Cardiac muscle cell (in vitro differentiated cells and primary cell): ENCODE measurements at places on chromosomes 3 and 15. TPM values are rescaled to one million over a fixed set of nuclear protein-coding genes. Genes with fewer than 3 reads are reported as not detected.

The BDH1 gene
- total RNA-seq = 13.4 and 21.4 TPM in 2 replicates

- DNase-seq = peak; percentile 82
- no peak overlapping the region for H3K4me3 ChIP-seq
- no peak overlapping the region for H3K27ac ChIP-seq
Observed at GRCh38 chr3:126134219-126134975, 46.0 kb downstream of the ALDH1L1 start.

- no peak for DNase-seq
- peaks cover 7% of the 10 kb centered on the region for H3K4me1 ChIP-seq
- H3K27ac ChIP-seq = no peak overlapping the region
- H3K27me3 ChIP-seq = no peaks in the 10 kb centered on the region
- H3K4me3 ChIP-seq = no peak overlapping the region
Observed at GRCh38 chr3:187210091-187210490, 12.8 kb downstream of the RTP1 start.

The STRIT1 gene
- total RNA-seq = not detected in 2 replicates

DNA sequence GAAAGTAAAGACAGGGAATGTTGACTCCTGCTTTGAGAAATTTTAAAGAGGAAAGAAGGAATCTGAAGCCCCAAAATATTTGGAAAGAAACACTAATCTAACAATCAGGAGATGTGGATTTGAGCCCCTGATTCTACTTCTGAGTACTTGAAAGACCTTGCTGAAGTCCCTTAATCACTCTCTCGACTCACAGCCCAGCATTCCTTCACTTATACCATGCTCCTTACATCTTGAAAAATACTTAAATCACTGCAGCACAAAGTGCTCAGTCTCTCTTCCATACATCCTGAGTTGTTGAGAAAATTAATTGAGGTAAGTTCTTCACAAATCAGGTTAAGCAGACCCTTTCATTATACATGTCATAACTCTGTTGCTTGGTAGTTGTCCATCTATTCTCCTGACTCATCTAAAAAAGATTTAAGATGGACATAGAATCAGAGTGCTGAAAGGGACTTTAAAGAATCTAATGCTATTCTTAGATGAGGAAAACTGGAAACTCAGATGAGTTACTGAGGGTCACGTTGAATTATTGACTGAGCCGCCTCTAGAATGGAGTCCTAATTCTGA lies 72.8 kb upstream of the THSD4 start:
- H3K36me3 ChIP-seq = no peaks in the 10 kb centered on the region
- no peak overlapping the region for H3K4me3 ChIP-seq
- no peaks in the 10 kb centered on the region for H3K27me3 ChIP-seq

The INSYN1 gene
- total RNA-seq = 9.6 and 15.8 TPM in 2 replicates

GRCh38 chr3:81443958-81444357 lies 317.5 kb downstream of the GBE1 start:
- DNase-seq = no peak
- no peak overlapping the region for H3K27ac ChIP-seq
- no peak overlapping the region for H3K4me3 ChIP-seq
- H3K36me3 ChIP-seq = no peaks in the 10 kb centered on the region

The GOLGA6L7 gene
- not detected in 2 replicates for total RNA-seq

- no peak overlapping the region for H3K4me3 ChIP-seq
- peaks cover 5% of the 10 kb centered on the region for H3K4me1 ChIP-seq
- no peaks in the 10 kb centered on the region for H3K36me3 ChIP-seq
Observed at GRCh38 chr15:65801229-65801805, 9.2 kb upstream of the DENND4A start.

DNA sequence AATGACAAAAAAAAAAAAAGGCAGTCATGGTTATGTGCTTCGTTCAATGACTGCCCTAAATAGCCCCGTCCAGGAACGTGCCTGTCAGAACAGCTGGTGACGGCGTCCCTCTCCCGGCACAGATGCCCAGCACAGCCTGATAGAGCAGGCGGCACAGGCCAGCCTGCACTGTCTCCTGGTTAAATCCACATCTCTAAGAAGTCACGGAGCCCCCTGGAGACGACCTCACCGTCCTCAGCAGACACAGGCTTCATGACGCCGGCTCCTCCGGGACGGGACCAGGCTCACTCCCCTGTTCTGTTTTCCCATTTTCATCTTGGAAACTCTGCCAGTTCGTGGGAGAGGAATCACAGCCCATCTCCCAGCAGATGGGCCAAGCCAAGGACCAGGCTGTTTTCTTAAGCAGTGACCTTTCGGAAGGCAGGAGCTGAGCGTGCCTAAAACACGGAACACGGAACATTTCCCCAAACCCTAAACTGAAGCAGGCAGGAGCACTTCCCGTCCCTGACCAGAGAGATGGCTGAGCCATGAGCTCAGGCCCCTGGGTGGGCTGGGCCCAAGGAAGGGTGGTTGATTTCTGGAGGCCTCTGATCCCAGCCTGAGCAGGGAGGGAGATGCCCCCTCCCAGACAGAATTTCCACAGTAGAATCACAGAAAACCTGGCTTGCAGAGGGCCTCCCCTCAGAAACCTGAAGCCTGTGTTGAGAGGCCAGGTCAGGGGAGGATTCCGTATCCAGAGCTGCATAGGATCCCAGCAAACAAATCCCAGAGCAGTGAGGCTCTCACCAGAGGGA lies 35.9 kb downstream of the ADCY5 start:
- no peaks in the 10 kb centered on the region for H3K36me3 ChIP-seq
- H3K27ac ChIP-seq = peak overlapping the region; percentile 31
- no peaks in the 10 kb centered on the region for H3K27me3 ChIP-seq
- peak; percentile 6 for DNase-seq
- H3K4me3 ChIP-seq = no peak overlapping the region

The FOXL2 gene
- total RNA-seq = 0.25 TPM in 1 of 2 replicates, not detected in the other

DNA sequence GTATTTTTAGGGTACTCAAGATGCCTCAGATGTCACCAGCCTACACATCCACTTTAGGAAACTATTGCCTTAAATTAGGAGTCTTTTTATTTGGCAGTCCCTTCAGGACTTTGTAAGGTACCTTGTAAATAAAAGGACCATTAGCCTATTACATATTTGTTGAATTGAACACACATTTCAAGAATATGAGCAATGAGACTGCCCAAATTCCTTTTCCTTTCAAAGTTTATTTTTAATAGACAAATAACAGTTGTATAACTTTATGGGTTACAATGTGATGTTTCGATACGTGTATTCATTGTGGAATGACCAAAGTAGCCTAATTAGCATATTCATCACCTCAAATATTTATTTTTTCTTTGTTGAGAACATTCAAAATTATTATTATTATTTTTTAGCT lies 176.7 kb upstream of the PDZRN3 start:
- no peak overlapping the region for H3K27ac ChIP-seq
- no peaks in the 10 kb centered on the region for H3K36me3 ChIP-seq
- H3K4me1 ChIP-seq = peaks cover 5% of the 10 kb centered on the region
- no peak overlapping the region for H3K4me3 ChIP-seq
- no peaks in the 10 kb centered on the region for H3K27me3 ChIP-seq

DNA sequence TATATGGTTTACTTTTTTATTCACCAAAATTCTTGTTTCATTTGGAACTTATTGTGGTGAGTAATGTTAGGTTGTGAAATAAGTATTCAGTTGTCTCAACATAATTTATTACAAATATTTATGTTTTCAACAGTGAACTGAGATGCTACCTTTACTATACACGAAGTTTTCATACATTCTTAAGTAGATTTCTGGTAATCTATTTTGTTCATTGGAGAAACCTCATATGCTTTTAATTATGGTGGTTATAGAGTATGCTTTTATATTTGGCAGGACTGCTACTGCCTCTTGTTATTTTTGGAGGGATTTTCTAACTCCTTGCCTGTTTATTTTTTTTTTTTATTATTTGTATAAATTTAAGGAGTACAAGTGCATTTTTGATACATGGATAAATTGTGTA lies 253.1 kb downstream of the NLGN1 start:
- no peak overlapping the region for H3K27ac ChIP-seq
- H3K27me3 ChIP-seq = no peaks in the 10 kb centered on the region
- H3K4me3 ChIP-seq = no peak overlapping the region
- no peak for DNase-seq

DNA sequence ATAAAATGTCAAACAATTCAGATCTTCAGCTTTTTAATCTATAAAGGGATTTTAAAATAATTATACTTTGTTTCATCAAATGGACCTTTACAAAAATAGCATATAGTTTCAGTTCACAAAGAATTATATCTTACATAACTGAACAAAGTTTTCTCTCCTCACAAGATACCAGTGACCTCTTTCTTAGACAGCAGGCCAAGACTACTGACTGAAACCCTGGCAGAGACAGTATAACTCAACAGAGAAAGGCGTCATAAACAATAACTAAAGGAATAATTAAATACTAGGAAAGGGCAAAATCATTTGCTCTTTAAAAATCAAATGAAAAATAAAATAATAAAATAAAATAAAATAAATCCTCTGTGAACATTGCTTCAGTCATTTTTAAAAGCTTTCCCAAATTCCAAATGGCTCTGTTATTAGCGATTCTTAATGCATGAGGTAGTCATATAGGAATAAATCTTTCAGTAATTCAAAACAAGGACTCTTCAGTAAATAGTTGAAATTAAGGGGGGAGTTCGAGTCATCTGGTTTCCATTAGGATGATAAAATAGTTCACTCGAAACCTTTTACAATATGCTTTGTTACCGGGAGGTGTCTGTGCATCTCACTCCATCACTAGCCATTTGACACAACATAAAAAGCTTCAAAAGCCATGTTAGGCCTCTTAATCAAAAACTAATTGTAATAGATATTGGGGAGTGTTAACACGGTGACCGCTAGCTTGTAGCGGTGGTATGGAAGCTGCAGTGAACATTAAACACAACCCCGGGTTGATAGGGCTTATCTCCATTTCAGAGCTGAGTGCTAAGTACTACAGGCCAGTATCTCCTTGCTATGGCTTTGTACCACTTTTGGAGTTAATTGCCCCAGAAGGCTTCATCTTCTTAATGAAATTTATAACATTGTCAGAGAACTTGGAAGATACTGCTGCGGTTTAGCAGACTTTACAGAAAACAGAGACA lies 142.9 kb upstream of the NR2F2 start:
- no peak overlapping the region for H3K4me3 ChIP-seq
- no peaks in the 10 kb centered on the region for H3K4me1 ChIP-seq
- no peak overlapping the region for H3K27ac ChIP-seq

DNA sequence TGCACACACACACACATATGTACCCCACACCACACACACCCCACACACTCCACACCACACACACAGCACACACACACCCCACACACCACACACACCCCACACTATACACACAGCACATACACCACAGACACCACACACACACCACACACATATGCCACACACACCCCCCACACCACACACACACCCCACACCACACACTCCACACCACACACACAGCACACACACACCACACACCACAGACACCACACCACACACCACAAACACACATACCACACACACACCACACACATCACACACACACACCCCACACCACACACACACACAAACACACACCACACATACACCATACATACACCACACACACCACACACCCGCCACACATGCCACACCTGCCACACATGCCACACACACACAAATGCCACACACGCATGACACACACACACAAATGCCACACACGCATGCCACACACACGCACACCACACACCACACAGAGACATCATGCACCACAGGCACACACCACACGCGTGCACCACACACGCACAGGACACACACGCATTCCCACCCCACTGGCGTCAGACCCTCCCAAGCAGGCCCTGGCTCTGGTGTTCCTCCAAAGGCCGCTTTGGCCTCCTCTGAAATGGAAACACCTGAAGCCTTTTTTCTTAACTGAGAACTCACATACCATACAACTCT lies 15.7 kb downstream of the CHST13 start:
- no peaks in the 10 kb centered on the region for H3K36me3 ChIP-seq
- no peak for DNase-seq
- no peak overlapping the region for H3K27ac ChIP-seq
- H3K4me3 ChIP-seq = no peak overlapping the region
- no peaks in the 10 kb centered on the region for H3K4me1 ChIP-seq

DNA sequence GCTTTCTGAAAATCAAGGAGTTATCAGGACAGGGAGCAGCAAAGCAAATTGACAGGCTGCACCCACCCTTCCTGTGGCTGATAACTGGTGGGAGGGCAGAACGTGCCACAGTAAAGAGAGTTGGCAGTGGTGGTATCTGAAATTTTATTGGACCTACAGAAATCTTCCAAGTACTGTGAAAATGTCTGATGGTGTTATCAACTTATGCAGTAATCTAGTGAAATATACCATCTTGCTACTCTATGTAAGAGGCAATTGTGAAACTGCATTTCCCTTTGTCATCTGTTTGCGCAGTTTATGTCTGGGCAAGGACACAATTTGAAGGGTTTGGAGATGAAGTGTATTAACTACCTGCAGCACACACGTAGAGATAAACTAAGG lies 1.5 kb downstream of the PLCL2 start:
- H3K27me3 ChIP-seq = no peaks in the 10 kb centered on the region
- H3K27ac ChIP-seq = peak overlapping the region; percentile 80
- H3K4me3 ChIP-seq = peak overlapping the region; percentile 54

GRCh38 chr15:67327312-67327711 lies 72.7 kb downstream of the IQCH start:
- H3K36me3 ChIP-seq = no peaks in the 10 kb centered on the region
- H3K27me3 ChIP-seq = no peaks in the 10 kb centered on the region
- DNase-seq = no peak
- H3K4me1 ChIP-seq = no peaks in the 10 kb centered on the region

The SLC15A2 gene
- total RNA-seq = 0.28 and 2.7 TPM in 2 replicates

The LRRK1 gene
- total RNA-seq = 0.39 and 1.0 TPM in 2 replicates

The MYO5C gene
- 3.7 and 8.5 TPM in 2 replicates for total RNA-seq

- H3K4me1 ChIP-seq = peaks cover 37% of the 10 kb centered on the region
- no peak overlapping the region for H3K4me3 ChIP-seq
- H3K27ac ChIP-seq = no peak overlapping the region
- no peak for DNase-seq
- no peaks in the 10 kb centered on the region for H3K36me3 ChIP-seq
Observed at GRCh38 chr15:28995705-28996104, 109.9 kb downstream of the APBA2 start.

DNA sequence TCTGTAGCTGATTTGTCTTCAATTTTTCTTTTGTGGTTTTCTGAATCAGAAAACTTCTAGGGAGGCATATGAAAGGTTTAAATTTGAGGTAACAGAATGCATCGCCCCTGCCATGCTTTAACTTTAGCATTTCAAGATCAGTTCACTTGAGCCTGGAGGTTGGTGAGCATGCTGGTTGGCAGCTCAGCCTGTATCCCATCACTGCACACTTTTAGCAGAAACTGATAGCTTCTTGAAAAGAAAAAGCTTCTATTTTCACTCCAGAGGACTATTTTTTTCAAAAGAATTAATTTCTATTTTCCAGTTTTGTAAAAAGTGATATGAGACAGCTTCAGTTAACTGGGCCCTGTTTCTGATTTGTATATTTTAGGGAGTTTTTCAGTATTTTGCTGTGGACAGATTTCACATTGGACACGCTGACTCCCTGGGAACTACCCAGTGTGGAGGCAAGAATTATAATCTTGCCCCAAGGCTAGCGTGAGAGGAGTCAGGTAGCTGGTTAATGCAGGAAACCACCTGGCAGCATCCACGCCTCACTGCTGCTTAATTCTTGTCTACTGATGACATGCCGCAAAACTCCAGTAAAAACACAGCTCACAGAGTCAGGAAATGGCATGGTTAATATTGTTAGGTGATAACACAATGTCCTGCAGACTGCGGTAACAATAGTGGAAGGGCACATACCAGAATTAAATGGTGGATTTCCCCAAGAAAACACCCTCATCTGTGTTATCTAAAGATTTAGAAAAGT lies 71.4 kb downstream of the DUT start:
- no peak for DNase-seq
- no peak overlapping the region for H3K4me3 ChIP-seq
- H3K4me1 ChIP-seq = peaks cover 13% of the 10 kb centered on the region
- peaks cover 8% of the 10 kb centered on the region for H3K27me3 ChIP-seq
- no peak overlapping the region for H3K27ac ChIP-seq

The ALDH1A2 gene
- total RNA-seq = 4.0 and 6.6 TPM in 2 replicates

GRCh38 chr3:39142067-39142466 lies 11.3 kb downstream of the CSRNP1 start:
- no peak for DNase-seq
- no peak overlapping the region for H3K4me3 ChIP-seq
- no peaks in the 10 kb centered on the region for H3K27me3 ChIP-seq
- peaks cover 10% of the 10 kb centered on the region for H3K4me1 ChIP-seq
- H3K36me3 ChIP-seq = peaks cover 38% of the 10 kb centered on the region
